ENCODE measurements at places on chromosomes 2 and 18.

- DNase-seq = no peak
Measured at GRCh38 chr2:176763851-176764404, 448.7 kb upstream of the HNRNPA3 start.

DNA sequence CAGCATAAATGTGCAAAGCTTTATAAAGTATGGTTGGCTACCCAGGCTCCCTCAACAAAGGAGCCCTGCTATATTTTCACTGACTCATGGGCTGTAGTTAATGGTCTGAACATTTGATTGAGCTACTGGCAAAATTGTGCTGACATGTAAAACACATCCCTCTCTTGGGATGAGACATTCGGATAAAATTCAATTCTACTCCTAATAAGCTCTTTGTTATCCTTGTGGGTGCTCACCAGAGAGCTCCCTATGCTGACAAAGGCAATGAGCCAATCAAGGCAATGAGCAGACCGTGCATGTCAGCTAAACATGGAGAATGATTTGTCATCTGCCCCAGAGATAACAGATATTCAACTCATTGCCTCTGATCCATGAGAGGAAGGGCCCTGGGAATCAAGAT, 27.7 kb downstream of the SERPINB8 start:
- no peak for DNase-seq

DNA sequence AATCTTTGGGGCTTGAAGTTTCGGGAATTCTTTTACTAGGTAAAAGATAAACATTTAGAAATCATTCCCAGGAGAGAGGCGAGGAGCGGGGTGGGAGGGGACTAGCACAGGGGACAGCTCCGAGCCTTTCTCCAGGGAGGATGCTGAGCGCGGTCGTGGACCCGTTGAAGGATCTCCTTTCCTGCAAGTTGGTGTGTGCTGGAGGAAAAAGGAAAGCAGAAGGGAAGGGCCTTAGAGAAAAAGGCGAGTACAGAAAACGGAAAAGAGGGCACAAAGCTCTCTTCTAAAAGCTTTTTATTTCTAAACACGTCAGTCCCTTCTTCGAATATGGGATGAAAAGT, 640 bp downstream of the SLC39A6 start:
- no peak for DNase-seq

DNA sequence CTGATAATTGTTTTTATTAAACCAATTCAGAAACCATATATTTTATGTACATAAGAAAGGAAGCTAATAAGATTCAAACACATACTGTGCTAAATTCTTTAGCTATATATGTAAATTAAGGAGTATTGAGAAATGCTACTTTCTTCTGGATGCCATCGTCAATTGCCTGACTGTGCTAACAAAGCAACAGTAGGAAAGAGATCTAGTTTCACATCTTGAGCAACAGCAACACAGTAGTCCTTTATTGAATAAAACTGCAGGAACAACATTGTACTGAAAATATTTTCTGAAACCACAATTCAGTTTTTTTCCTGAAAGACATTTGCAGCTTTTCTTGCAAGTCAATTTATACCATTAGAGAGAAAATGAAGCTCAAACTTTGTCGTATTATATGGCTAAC, 1404.9 kb upstream of the SLC39A10 start:
- DNase-seq = no peak

- DNase-seq = no peak
Measured at GRCh38 chr2:58535990-58536389, 294.9 kb upstream of the FANCL start.

DNA sequence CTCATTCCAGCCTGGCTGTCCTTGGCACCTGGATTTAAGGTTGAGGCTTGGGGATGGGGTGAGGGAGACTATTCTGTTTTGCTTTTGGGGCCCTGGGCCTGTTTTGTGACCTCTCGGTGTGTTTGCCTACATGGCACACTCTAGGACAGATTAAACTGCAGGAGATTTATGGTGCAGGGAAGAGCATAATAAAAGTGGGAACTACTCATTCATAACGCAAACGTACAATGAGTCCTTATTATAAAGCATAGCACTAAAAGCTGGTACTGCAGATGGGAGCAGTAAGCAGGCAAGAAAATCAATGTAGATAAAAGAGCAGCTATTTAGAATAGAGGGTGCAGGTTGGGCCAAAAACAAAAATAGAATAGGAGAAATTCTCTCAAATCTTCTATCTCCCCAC, 238.4 kb downstream of the ACTR3 start:
- no peak for DNase-seq

GRCh38 chr2:45011121-45011520, 1.9 kb upstream of the SIX2 start:
- DNase-seq = no peak

GRCh38 chr2:131035112-131035825, 58.0 kb downstream of the FAM168B start:
- no peak for DNase-seq

DNA sequence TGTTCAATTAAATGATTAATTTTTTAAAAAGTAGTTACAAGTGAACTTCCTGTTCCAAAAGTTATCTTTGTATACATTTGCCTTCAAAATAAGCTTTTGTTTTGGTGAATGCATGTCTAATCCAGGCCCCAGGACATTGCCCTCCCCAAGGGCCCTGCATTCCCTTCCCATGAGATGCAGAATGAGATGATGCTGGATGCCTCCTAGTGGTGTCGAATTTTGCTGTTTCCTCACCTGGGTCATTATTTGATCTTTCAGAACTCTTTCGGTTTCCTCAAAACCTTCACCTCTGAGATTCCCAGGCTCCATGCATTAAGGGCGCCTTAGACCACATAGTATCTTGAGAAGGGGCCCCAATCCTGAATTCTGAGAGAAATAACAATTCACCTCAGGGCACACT, 728.8 kb downstream of the CNTNAP5 start:
- DNase-seq = no peak

DNA sequence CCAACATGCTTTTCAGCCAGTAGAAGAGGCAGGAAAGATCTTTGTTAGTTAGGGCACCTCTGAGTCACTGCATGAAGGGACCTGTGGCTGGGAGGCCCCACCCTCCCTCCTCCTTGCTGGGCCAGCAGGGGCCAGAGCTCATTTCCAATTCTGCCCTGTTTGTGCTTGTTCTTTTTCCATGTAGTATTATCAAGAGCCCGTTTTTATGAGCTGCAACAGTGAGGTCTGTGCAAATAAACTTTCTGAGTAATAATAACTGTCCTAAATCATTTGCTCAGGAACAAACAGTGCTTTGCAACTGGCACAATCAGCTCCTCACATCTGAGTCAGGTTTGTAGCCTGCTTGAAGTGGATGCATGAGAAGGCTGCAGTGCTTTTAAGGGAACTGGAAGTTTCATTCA, 128.0 kb downstream of the ARL4C start:
- peak; percentile 35 for DNase-seq

GRCh38 chr18:65057439-65058083, 693.3 kb upstream of the CDH7 start:
- DNase-seq = no peak

DNA sequence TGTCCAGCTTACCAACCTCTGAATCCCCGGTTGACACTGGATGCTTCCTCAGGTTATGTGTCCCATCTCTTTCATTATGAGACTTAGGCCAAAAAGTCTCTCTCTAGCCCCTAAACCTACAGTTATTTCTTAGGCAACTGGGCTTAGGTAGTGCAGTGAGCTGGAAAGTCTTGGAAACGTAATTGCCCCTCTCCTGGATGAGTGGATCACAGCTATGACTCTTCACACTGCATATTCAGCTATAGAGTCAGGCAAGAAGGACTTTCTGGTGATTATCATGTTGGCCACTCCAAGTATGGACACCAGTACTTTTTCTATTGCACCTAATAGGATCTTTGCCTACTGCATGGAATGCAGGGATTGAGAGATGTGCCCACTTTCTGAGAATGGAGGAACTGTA, 458.3 kb upstream of the CELF4 start:
- no peak for DNase-seq

- no peak for DNase-seq
Measured at GRCh38 chr2:100554798-100555407, 7.9 kb upstream of the PDCL3 start.

DNA sequence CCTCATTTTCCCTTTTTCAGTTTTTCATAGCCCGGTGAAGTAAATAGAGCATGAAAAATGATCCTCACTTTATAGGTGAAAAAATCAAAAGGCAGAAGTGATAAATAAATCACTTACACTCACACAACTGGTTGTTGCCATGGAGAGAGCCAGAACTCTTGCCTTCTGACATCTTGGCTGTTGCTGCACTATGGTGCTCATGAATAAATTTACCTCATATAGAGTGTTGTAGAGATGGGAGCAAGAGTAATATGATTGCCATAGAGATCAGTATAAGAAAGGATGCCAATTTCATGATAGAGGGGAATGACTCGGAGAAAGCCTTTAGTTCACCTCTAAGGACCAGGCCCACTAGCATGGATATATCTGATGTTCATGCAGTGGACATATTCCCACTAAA, 82.5 kb upstream of the TMEM178A start:
- no peak for DNase-seq

DNA sequence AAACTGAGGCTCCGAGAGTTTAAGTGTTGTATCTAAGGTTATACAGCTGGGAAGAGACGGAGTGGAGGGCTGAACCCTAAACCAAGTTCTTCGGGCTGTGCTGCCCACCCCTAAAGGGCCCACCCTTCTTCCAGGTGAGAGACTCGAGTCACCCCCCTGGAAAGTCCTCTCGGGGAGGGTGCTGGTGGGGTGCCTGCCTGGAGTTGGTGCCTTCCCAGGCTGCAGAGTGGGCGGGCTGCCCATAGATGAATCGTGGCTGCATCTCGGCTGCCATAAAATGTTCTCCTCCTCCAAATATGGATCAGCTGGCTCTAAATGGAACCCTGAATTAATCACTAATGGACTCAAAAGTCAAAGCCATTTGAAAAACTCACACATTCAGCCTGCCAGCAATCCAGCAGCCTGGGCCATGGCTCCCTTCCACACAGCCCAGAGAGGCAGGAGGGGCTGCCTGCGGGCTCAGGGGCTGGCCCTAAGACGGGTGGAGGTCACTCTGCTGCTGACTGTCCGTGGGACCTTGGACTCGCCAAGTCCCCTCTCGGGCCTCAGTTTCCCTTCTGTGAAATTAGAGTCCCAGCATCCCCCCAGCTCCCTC, 7.7 kb downstream of the CIB4 start:
- no peak for DNase-seq

DNA sequence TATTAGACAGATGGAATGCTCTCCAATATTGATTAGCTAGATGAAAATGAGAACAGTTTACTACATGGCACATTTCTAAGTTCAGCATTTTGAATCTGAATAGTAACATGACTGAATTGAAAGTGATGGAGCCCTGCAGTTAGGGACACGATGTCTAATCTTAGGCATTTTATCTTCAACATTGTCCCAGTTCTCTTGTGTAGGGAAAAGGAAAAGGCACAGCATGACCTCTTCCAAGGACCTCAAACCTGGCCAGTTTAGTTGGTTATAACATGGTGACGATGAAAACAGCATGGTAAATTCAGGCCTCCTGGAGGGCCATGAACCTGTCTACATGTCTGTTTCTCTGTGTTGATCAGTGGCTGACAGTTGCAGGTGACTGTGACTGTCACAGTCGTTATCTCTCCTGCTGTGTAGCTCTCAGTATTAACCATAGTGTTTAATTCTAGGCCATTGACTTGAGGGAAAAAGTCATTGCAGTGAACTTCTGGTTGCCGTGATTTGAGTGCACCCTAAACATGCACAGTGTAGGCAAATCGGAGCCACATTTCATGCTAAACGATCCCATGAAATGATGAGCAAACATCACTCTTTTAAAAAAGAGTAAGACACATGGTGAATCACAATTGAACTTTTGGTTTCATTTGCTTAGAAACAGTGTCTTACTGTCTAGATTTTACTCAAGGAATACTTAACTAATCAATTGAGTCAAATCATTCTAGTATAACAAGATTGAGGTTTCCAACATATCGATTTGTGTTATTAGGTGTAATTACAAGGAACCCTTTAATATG, 129.7 kb downstream of the PHLPP1 start:
- DNase-seq = peak; percentile 8

- DNase-seq = no peak
Measured at GRCh38 chr2:66852953-66853352, 418.0 kb downstream of the MEIS1 start.

- DNase-seq = no peak
Measured at GRCh38 chr18:28637897-28638296, 461.0 kb upstream of the CDH2 start.

DNA sequence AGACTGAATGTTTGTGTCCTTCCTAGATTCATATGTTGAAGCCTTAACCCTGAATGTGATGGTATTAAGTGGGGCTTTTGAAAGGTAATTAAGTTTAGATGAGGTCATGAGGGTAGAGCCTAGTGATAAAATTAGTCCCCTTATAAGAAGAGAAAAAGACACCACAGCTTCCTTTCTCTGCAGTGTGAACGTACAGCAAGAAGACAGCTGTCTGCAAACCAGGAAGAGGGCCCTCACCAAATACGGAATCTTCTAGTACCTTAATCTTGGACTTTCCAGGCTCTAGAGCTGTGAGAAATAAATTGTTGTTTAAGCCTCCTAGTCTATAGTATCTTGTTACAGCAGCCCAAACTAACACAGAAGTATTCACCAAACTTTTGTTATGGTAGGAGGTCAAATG, 57.1 kb upstream of the CYTIP start:
- no peak for DNase-seq

DNA sequence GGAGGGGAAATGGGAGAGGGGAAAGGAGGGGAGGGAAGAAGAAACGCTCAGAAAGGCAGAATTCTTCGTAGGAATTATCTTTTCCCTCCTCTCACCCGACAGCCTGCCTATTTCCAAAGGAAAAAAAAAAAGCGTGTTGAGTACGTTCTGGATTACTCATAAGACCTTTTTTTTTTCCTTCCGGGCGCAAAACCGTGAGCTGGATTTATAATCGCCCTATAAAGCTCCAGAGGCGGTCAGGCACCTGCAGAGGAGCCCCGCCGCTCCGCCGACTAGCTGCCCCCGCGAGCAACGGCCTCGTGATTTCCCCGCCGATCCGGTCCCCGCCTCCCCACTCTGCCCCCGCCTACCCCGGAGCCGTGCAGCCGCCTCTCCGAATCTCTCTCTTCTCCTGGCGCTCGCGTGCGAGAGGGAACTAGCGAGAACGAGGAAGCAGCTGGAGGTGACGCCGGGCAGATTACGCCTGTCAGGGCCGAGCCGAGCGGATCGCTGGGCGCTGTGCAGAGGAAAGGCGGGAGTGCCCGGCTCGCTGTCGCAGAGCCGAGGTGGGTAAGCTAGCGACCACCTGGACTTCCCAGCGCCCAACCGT, at the start of gene GAD1:
GAD1 (plus strand) TSS at position 384 of the 589 bp plus-strand sequence. CDS start 1,705 bp downstream, outside the sequence.
- peak; percentile 51 for DNase-seq
